ENCODE measurements at places on chromosomes 12 and 14. TPM values are rescaled to one million over a fixed set of nuclear protein-coding genes. Genes with fewer than 3 reads are reported as not detected.

DNA sequence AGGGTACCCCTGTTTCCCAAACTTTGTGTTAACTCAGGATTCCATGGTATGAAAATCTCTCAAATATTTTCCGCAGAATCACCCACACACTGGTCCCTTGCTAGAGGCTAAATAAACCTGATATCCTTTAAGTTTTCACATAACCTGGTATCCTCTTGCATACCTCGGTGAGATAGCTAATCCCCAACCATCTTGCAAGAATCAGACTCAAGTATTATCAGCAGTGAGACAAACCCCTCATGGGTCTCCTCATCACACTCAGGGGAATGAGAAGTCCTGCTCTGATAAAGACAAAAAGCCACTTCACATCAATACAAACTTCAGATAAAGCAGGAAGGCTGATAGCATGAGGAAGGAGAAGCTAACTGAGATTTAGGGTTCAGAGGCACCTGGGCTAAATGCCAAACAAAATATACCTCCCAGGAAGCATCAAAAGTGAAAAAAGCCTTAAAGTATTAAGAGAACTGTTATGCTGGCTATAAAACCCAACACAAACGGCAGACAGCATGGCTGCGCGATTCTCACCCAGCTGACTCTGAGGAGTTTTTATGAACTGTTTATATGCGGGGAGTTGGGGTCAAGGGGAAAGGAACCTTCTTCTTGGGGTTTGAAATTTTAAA lies 96.5 kb downstream of the FOXN3 start:
- no peak for DNase-seq

DNA sequence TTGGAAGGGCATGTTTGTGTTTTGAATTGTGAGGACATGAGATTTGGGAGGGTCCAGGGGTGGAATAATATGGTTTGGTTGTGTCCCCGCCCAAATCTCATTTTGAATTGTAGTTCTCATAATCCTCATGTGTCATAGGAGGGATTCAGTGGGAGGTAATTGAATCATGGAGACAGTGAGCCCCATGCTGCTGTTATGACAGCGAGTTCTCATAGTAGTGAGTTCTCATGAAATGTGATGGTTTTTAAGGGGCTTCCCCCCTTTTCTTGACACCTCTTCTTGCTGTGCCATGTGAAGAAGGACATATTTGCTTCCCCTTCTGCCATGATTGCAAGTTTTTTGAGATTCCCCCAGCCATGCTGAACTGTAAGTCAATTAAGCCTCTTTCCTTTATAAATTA lies 260.0 kb downstream of the DUSP6 start:
- DNase-seq, result no peak

GRCh38 chr12:31008241-31008761 lies 65.4 kb upstream of the DDX11 start:
- no peak for DNase-seq

The IFNG-AS1 gene
- 1.9 TPM for total RNA-seq

The TSPAN9 gene
- total RNA-seq, result 1.2 TPM

- DNase-seq, result no peak
These were observed 20.0 kb downstream of the UTP20 start for GRCh38 chr12:101299931-101300330.

The KRR1 gene
- total RNA-seq, result 80.4 TPM
